Muscle of leg (tissue), 16 donors: ENCODE measurements at places on chromosomes 5 and 9. TPM values are rescaled to one million over a fixed set of nuclear protein-coding genes. Genes with fewer than 3 reads are reported as not detected.

GRCh38 chr5:73081093-73081492 is 39.3 kb upstream of the TMEM171 start:
- DNase-seq, result no peak

- DNase-seq, result no peak
Observed at GRCh38 chr5:54741711-54742110, 224.2 kb downstream of the SNX18 start.

DNA sequence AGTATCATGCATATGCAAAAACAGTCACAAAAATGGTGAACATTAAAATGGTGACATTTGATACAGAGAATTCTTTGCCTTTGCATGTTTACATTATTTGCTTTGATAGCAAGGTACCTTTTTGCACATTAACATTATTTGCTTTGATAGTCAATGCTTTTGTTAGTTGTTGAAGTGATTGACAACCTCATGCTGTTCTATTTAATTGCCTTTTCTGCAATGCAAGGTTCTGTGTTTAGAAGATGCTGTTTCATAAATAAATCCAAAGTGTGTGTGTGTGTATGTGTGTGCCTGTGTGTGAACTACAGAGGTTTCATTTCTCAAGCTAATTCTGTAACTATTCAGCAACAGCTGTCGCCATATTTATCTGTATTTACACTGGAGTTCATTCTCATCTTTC is 668.7 kb downstream of the NR2F1-AS1 start:
- DNase-seq, result no peak

GRCh38 chr5:168820874-168821273 is 241.7 kb upstream of the PANK3 start:
- DNase-seq, result no peak

DNA sequence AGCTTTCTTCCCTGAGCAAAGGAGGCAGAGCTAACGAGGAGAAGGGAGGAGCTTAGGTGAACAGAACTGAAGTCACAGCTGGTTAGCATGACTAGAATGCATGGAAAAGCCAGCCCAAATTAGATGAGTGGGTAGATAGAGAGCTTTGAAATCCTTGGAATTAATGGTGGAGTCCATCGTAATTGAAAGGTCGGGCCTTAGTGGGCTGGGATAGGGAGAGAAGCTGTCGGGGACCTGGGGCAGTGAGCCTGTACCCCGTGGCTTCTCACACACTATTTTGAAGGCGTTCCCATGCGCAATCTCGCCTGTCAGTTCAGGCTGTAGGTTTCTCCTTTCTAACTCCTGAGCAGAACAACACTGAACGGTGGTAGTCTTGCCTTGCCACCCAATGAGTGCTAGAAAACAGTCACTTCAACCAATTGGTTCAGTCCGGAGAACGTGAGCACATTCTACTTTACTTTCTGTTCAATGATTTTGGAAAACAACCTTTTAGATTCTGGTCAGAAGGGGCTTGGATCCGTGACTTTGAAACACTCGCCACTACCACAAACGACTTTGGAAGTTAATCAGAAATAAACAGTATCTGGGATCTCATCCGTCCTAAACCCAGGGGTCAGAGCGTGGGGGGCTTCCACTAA is 655 bp upstream of the RAI14 start:
- peak; percentile 96 for DNase-seq

DNA sequence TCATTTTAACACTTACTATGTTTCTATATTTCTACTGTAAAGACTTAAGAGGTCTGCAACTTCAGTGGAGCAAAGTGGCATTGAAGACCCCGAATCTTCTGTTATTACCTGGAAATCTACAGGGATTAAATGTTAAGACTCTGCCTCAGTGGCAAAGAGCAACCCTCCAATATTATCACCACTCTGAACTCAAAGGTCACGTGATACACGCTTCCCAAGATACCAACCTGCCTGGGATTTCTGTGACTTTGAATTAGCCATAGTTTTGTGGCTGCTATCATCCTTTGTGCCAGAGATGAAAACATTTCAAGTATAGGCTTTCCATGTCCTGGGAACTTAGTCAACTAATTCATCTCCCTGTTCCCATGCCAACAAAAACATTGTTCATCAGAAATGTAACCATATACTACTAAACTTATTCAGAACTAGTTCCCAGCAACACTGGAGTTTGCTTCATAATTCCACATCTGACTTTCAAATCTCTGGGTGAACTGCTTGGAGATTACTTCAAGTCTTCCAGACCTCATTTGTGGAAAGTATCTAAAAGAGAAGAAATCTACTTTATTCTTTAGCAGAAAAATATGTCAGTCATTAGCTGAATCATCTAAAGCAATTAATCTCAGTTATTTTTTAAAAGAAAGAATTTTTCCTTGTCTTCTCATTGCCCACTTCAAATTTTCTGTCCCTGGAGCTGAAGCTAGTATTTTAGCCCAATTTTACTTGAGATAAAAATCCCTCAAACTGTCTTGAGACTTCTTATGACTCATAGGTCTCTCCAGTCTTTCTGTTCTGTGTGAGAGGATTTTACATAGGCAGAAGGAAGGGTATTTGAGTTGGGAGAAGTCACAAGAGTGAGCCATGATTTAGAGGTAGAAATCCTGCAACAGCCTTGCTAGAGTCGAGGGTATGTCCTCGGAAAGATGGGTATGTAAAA is 83.0 kb downstream of the ZNF462 start:
- DNase-seq, result peak; percentile 84

DNA sequence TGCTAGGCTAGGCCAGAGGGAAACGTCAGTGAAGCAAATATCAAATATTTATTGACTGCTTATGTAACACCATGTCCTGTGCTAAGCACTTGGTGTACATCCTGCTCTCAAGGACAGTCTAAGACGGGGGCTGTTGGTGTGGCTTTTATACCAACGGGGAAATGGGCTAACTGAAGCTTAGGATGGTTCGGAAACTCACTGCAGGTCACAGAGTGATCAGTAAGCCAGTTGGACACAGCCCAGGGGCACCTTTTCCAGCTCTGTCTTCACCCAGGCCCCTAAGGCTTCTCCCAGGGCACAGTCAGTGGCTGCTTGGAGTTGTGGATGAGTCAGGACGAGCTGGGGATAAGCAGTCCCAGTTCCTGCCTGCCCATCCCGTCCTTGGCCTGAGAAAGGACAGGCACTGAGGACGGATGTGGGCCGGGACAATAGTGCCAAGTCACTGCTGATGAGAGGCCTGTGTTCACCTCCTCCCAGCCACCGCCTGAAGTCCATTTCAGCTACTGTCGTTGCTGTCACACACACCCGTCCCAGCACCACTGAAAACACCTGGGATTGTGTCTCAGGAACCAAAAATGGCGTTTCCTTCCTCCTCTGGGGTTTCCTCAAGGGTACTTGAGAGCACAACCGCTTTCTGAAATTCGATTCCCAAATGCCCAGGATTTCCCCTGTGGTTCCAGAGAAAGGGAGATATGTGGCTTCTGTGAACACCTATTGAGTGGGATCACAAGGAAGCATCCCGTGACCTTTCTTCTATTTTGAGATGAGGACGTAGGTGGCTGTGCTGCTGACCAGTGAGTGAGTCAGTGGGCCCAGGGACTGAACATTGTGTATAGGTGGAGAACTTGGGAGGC is 17.5 kb upstream of the SPRY4 start:
- no peak for DNase-seq

GRCh38 chr5:14416621-14417275 is 164.8 kb upstream of the OTULINL start:
- peak; percentile 92 for DNase-seq

- no peak for DNase-seq
Observed at GRCh38 chr5:163880302-163880701, 374.9 kb downstream of the MAT2B start.

DNA sequence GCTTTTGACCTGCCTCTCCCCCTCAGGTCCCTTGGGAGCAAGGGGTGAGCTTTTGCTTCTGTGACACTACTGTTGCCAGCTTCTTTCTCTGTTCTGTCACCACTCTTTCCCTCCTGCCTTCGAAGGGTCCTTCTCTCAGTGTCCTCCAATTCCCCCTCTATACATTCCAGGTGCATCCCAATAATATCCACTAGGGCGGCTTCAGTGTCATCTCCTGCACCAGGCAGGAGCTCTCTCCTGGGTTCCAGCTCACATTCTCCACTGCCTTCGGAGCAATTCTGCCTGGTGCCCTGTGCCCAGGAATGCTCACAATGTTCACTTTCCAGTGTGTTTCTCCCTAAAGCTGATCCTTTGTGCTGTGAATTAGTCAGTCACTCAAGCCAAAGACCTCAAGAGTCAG is 83.9 kb upstream of the CXCL14 start:
- DNase-seq, result no peak

DNA sequence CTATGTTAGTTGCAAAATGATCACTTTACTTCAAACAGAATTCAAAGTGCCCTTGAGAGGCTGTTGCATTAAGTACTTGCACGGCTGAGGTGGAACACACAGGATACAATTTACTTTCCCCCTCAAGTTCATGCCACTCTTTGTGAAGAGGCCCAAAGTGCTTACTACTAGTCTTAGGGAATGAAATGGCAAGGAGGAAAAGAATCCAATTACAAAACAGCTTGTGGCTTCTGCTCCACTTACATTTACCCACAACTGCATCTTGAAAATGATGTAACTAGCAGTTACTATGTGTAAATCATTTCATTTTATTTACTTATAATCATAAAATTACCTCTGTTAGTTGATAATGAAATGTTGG is 14.6 kb downstream of the FOXD1 start:
- no peak for DNase-seq

DNA sequence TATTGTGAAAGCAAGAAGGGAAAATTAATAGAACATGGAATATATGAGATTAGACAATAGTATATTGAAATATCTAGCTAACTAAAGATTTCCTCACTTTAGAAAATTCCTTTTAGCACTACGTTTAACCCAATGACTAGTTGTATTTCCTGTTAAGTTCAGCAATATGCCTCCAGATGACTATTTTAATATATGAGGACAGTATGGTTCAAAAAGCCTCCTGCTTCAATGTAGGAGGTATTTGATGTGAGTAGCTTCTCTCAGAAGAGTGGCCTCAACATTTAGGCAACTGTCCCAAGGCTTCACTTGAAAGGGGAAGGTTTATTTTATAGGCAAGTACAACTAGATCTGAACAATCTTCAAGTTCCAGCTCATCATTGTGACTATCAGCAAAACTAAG is 2.0 kb upstream of the MEF2C start:
- DNase-seq, result no peak

DNA sequence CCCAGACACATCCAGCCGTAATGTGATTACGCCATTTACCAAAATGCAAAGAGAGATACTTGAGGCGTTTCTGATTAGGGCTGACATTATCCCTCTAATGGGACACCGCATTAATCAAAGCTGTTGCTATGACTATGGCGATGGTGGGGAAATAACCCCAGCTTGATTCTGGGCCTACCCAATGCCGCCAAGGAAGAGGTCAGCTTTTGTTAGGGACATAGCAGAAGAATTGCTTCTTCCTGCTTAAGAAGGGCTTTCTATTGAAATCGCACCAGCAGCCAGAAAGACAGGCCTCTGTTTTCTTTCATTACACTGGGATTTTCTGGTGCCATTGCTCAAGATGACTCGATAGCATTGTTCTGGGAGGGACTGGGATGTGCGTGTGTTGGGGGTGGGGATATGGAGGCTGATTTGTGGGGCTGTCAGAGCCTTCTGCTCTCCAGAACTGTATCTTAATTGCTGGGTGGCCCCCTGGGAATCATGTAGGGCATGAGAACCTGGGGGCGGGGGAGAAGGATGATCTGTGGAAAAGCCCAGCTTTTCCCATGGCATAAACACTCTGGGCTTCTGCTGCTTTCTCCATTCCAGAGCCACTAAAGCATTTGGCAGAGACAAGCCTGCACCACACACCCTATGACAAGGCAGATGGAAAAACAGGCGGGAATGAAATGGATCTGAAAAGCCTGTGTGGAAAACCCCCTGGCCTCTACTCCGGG is 106.5 kb upstream of the RAD23B start:
- peak; percentile 91 for DNase-seq

GRCh38 chr9:69130456-69131441 is 43.3 kb upstream of the TJP2 start:
- DNase-seq, result peak; percentile 35

- peak; percentile 60 for DNase-seq
Observed at GRCh38 chr5:67032921-67033664, 163.5 kb downstream of the CD180 start.

GRCh38 chr9:114051281-114051680 is 26.8 kb downstream of the AMBP start:
- no peak for DNase-seq

DNA sequence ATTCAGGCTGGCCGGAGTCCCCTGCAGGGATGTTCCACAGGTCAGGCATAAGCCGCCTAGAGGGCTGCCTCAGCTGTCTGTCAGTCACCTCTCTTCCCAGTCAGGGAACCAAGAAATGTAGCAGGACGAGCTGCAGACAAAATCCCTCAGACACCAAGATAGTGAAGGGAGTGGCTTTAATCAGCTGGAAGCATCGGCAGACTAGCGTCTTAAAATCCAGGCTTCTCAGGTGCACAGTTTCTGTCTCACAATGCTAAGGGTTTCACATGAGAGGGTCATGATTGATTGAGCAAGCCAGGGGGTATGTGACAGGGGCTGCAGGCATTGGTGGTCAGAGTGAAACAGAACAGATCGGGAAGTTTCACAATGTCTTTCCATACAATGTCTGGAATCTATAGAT is 247.2 kb downstream of the CDH10 start:
- no peak for DNase-seq

DNA sequence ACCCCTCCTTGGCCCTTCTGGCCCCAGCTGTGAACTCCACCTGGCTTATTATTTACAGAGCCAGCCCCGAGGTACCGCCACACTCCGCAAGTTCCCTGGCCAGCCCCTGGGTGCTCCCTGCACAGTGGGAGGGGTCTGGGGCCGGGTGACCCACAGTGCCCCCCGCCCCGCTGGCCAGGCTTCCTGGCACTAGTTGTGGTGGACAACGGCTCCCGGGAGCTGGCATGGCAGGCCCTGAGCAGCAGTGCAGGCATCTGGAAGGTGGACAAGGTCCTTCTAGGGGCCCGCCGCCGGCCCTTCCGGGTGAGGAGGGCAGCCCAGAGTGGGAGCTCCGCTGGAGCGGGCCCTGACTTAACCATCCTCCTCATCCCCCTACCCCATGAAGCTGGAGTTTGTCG is 3.9 kb downstream of the MAMDC4 start:
- peak; percentile 11 for DNase-seq

DNA sequence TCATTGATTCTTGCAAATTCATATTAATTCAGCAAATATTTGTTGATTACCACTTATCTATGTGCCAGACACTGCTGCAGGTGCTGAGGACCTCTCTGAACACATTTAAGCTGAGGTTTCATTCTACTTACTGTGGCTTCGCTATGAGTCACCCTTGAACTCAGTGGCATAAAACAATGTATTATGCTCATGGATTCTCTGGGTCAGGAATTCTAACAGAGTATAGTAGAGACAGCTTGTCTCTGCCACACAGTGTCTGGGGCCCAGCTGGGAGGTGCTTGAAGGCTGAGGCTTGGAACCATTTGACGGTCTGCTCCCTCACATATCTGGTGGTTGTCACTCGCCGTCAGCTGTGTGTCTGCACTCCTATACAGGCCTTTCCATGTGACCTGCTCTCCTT is 124.3 kb upstream of the NR3C1 start:
- DNase-seq, result no peak

GRIA1 gene
- total RNA-seq, result 0.98 TPM

C5orf34 gene
- total RNA-seq, result 4.5 TPM

ANKRD31 gene
- total RNA-seq, result 0.27 TPM

ANKRD18A gene
- total RNA-seq, result 0.75 TPM

MRPL41 gene
- 37.8 TPM for total RNA-seq

SIGMAR1 gene
- total RNA-seq, result 27.0 TPM

BHMT gene
- 0.09 TPM for total RNA-seq

SLC34A1 gene
- total RNA-seq, result not detected

PCDHA9 gene
- 0.04 TPM for total RNA-seq

MTAP gene
- 27.0 TPM for total RNA-seq

FOXD4L3 gene
- total RNA-seq, result not detected

CCDC192 gene
- 0.18 TPM for total RNA-seq

HTR1A gene
- not detected for total RNA-seq

SARDH gene
- 6.3 TPM for total RNA-seq

FOXD4L6 gene
- 0.13 TPM for total RNA-seq

LCN15 gene
- total RNA-seq, result not detected

FGF1 gene
- 5.5 TPM for total RNA-seq
